ENCODE measurements at places on chromosomes 4 and X.

DNA sequence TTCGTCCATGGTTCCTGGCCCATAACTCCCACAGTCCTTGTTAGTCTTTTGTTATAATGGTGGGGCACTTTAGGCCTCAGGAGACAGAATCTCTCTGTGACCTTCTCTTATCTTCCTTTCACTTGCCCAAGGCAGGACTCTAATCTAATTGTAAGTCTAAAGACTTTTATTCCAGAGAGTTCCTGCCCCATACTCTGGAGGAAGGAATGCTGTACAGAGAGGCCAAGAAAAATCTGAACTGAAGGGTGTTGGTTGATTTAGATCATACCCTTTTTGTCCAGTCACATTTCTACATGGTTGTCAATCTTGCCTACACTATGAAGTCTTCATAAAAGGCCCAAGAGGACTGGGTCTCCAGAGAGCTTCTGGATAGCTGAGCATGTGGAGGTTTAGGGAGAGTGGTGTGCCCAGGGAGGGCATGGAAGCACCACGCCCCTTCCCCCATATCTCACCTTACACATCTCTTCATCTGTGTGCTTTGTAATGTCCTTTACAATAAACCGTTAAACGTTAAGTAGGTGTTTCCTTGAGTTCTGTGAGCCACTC lies 84.5 kb downstream of the AFF1 start:
- DNase-seq, result no peak

- DNase-seq, result no peak
These were observed 10.3 kb downstream of the SRPX2 start for GRCh38 chrX:100654261-100654660.

DNA sequence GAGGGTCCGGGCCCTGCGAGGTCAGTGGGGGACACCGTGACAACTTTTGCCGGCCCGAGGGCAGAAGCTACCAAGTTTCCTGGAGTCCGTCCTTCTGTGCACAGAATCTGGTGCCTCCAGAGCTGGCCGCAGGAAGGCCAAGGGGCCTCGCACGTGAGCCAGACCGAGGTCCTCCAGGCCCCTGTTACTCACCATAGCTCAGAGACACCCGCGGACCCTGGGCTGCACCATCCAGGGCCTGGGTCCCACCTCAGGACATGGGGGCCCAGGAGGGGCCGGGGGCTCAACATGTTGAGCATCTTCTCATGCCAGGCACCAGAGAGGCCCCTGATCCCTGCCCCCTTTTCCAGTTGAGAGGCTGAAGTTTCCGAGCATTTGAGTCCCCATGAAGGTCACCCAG lies 87.9 kb downstream of the HMX1 start:
- no peak for DNase-seq

GRCh38 chr4:56048702-56049431 lies 100.1 kb downstream of the CEP135 start:
- peak; percentile 18 for DNase-seq

DNA sequence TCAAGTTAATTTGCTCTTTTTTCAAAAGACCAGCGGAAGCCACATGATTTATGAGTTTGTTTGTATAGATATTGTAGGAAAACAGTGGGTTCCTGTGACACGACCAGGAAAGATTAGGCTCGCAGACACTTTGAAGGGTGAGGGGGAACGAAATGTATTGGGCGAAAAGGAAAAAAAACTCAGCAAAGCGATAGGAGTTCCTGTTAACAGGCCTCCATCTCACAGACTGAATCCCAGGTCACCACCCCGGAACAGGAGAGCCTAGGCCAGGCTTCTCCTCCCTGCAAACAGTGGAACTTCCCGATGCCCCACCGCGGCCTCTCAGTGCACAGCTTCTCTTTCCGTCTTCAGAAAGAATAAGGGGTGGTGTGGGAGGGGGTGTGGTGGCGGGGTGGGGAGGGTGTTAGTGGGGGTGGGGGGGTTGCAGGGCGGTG lies 181.8 kb upstream of the GPRIN3 start:
- no peak for DNase-seq

DNA sequence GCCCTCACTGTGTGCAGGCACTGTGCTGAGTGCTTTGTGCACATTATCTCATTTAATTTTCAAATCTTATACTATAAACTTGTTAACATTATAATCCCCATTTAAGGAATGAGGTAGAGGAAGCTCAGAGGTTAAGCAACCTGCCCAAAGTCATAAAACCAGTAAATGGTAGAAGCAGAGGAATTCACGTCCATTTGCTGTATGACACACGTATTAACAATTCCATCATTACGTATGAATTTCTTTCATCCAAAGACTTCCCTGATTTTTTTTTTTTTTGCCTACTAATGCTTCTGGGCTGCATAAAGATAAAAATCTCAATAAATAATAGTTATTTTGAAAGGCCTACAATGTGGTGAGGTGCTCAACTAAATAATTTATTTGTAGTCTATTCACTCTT lies 64.5 kb upstream of the H2AZ1 start:
- DNase-seq, result no peak

All from GF-D8 (cell line).